Muscle of leg (tissue), 16 donors: ENCODE measurements at places on chromosomes 4 and X. TPM values are rescaled to one million over a fixed set of nuclear protein-coding genes. Genes with fewer than 3 reads are reported as not detected.

DNA sequence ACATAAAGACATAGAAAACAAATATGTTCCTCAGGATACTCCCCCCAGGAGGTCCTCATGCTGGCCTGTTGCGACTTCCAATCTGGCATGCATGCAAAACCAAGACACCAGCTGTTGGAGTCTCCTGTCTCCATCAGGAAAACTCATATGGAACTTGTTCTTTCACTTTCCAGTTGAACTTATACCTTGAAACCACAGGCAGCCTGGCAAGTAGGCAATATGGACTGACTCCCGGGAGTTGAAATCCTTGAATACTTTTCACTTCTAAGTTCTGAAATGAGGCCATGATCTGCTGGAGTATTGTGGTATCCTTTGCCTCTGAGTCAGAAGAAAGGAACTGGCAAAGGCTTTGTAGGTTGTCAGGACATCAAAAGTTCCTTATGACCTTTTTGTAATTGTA is 444.2 kb downstream of the IDS start:
- peak; percentile 65 for DNase-seq
- peaks cover 2% of the 10 kb centered on the region for H3K27me3 ChIP-seq
- no peaks in the 10 kb centered on the region for H3K36me3 ChIP-seq
- H3K4me1 ChIP-seq = no peaks in the 10 kb centered on the region

- no peak overlapping the region for H3K27ac ChIP-seq
- DNase-seq = no peak
- H3K36me3 ChIP-seq = no peaks in the 10 kb centered on the region
- H3K4me3 ChIP-seq = no peak overlapping the region
Measured at GRCh38 chrX:50117476-50117875, 83.3 kb downstream of the AKAP4 start.

DNA sequence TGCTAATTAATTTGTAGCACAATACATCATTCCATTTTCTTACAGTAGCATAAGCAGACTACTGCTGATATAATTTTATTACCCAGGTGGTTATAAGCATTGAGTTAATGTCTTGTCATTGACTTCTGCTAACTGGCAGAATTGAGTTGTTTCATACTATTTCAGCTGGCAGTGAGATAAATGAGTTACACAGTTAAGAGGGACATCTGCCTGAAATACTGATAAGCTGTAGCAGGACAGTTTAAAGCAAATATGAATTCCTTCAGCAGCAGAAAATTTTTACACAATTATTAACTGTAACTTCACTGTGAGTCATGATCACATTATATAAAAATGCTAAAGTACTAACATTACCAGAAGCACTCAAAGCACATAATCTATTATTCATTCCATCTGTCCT is 326.8 kb downstream of the INPP4B start:
- no peaks in the 10 kb centered on the region for H3K4me1 ChIP-seq
- no peaks in the 10 kb centered on the region for H3K27me3 ChIP-seq

DNA sequence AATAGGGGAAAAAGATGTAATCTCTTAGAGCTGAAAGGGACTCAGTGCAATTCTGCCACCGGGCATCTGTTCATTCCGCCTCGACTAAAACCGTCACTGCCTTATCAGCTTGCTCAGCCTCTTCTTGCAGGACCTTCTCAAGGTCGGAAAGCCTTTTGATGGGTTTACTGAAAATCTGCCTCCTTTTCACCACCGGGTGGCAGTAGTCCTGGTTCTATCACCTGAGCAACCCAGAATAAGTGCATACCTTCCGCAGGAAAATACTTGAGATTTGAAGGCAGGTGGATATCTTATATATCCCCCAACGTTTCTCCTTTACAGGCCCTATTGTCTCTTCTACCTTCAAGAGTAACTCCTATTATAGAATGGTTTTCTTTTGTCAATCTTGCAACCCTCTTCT is 103.4 kb upstream of the PAK3 start:
- peak; percentile 8 for DNase-seq
- H3K27me3 ChIP-seq = peaks cover 24% of the 10 kb centered on the region
- H3K27ac ChIP-seq = no peak overlapping the region
- no peaks in the 10 kb centered on the region for H3K36me3 ChIP-seq

Gene SUPT20HL2
- total RNA-seq = 0.09 TPM

Gene FABP2
- not detected for total RNA-seq
